Astrocyte of the spinal cord (primary cell): ENCODE measurements at places on chromosomes 16 and 17.

- DNase-seq, result no peak
Measured at GRCh38 chr16:54847207-54847606, 83.5 kb upstream of the IRX5 start.

DNA sequence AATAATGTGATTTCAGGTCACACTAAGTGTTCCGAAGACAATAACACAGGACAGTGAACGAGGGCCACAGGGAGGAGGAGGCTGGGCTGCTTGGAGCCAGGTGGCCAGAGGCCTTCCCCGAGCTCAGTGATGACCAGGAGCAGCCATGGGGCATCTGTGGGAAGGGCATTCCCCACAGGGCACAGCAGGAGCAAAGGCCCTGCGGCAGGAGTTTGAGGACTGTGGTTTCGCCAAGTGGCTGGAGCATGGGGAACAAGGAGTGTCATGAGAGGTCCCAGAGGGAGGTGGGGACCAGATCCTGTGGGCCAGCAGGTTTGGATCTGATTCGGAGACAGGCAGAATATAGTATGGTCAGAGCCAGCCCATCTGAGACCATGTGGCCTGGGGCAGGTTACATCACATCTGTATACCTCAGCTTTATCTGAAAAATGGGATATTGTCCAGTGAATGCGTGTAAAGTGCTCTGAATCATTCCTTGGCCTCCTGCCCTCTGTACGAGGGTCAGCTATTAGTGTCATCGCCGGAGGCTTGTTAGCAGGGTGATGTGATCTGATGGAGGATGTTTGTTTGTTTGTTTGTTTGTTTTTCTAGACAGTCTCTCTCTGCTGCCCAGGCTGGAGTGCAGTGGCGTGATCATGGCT is 176.8 kb downstream of the KATNIP start:
- peak; percentile 48 for DNase-seq

- DNase-seq, result no peak
Measured at GRCh38 chr16:78098595-78099270, 721 bp upstream of the WWOX start.

- peak; percentile 79 for DNase-seq
Measured at GRCh38 chr17:48055531-48056245, 7.5 kb downstream of the NFE2L1 start.

DNA sequence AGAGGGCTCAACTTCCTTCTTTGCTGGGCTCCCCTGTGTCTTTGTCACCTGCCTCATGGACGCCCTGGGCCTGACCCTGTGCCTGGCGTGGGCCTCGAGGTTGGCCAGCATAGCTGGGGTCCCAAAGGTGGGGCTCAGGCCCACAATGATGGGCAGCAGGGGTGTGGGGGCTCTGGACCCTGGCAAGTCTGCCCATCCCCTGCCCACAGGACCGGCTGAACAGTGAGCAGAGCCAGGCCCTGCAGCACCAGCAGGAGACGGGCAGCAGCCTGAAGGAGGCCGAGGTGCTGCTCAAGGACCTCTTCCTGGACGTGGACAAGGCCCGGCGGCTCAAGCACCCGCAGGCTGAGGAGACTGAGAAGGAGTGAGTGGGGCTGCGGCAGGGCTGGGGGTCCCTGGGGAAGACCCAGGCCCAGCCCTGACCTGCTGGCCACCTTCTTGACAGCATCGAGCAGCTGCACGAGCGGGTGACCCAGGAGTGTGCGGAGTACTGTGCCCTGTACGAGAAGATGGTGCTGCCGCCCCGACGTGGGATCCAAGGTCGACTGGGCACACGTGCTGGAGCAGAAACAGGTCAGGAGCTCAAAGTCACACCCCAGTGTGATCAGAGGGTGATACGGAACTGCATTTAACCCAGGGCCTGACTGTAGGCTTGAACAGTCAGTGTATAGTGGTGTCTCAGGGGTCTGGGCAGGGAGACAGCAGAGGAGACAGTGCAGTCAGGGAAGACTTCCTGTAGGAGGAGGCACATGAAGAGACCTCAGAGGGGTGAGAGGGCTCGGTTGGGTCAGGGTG is 3.8 kb downstream of the EVPLL start:
- DNase-seq, result no peak
